Activated naive CD4-positive, alpha-beta T cell treated with anti-CD3 and anti-CD28 coated beads, Interleukin-2, amount 50 U/mL, for 16 hours (primary cell): ENCODE measurements at places on chromosomes 2 and 18.

GRCh38 chr18:77008576-77009315 lies 123.8 kb downstream of the MBP start:
- no peak for DNase-seq

GRCh38 chr2:2523461-2524347 lies 192.6 kb upstream of the MYT1L start:
- DNase-seq, result no peak

DNA sequence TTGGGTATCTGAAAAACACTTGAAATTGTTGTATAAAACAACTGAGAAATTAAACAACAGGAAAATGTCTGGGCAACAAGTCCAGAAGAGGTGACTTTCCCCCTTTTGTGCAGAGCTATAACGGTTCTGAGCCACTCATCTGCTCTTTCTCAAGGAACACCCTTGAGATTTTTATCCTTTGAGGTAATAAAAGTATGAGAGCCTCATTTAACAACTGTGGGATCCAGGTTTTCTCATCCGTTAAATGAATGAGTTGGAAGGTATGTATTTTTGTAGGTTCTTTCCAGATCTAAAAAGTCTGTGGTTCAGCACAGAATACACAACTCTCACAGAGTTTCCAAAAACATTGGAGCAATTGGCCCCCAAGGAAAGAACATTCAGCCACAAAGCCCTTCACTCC lies 93.0 kb downstream of the ANKRD44 start:
- no peak for DNase-seq

GRCh38 chr2:183383854-183384253 lies 259.6 kb downstream of the NUP35 start:
- DNase-seq, result no peak

DNA sequence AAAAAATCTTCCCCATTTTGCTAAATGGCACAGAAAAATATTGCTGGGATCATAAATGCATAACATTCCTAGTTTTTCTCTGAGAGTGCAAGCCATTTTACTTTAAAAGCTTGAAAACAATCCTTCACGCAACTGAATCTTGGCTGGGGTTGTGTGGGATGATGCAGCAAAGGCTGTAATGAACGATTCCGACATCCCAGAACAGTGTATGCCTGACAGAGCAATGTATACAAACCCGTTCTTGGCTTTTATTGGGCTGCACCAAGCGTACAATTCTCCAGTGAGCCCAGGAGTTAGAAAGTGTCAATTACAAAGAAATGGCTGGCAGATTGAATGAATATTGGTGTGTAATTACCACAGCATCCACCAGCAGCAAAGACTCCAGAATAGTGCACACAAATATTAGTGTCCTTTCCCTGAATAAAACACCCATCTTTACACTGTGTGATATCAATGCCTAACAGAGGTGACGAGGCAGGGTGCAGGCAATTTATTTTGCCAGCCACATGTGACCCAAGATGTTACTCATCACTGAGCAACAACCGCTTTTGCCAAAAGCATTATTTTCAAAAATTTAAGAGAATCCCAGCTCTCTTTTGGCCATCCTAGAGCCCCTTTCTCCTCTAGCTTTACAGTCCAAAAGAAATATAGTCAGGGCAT lies 578.6 kb upstream of the CHAC2 start:
- DNase-seq, result no peak

GRCh38 chr2:182685559-182685958 lies 30.5 kb upstream of the DNAJC10 start:
- DNase-seq, result no peak

DNA sequence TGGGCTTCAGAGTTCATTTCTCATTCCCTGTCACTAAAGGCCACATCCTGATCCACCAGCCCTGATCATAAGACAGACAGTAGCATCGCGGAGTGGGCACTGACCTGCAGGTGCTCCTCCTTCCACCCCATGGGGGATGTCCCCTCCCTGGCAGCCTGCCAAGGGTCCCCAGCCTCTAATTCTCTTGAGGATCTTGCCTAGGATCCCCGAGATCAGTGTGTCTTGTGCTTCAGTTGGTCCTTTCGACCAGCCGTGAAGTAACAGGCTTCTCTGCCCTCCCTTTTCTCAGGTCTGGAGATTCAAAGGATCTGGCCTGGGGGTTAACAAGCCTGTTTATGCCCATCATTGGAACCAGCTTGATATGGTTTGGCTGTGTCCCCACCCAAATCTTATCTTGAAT lies 74.5 kb downstream of the ALPK2 start:
- DNase-seq, result no peak

DNA sequence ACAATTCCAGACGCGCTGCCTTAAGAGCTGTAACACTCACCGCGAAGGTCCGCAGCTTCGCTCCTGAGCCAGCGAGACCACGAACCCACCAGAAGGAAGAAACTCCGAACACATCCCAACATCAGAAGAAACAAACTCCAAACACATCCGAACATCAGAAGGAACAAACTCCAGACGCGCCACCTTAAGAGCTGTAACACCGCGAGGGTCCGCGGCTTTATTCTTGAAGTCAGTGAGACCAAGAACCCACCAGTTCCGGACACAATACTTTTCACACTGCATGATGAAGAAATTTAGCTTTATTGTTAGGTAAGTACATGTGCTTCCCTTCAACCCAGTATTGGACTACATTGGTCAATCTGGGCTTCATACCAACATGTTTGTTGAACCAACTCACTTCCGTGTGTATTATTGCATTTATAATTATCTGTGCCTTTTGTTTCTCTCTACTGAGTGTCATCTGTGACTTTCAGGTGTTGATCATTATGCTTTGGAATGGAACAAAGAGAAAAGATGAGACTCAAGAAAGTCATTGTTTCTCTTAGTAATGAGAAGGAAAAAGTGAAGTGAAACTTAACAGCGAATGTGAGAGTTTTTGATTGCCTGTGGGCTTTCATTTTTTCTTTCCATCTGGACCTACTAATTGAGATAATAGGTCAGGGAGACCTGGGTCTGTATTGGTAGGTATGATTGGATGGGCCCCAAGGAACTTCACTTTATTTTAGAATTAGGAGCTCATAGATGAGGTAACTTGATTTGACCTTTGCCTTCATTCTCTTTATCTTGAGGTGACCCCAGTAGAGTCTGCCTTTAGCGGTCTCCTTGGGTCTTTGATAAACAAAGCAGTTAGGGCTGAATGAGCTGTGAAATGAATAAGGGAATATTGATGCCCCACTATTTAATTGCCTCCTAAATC lies 76.1 kb upstream of the CAVIN2 start:
- no peak for DNase-seq
